ENCODE measurements at places on chromosomes 11 and 22.

GRCh38 chr11:14635546-14635945 is 8.1 kb upstream of the PDE3B start:
- DNase-seq: no peak

GRCh38 chr11:96758957-96759356 is 369.1 kb downstream of the JRKL start:
- DNase-seq: no peak

- DNase-seq: no peak
Observed at GRCh38 chr22:29747832-29748231, 19.0 kb downstream of the ZMAT5 start.

DNA sequence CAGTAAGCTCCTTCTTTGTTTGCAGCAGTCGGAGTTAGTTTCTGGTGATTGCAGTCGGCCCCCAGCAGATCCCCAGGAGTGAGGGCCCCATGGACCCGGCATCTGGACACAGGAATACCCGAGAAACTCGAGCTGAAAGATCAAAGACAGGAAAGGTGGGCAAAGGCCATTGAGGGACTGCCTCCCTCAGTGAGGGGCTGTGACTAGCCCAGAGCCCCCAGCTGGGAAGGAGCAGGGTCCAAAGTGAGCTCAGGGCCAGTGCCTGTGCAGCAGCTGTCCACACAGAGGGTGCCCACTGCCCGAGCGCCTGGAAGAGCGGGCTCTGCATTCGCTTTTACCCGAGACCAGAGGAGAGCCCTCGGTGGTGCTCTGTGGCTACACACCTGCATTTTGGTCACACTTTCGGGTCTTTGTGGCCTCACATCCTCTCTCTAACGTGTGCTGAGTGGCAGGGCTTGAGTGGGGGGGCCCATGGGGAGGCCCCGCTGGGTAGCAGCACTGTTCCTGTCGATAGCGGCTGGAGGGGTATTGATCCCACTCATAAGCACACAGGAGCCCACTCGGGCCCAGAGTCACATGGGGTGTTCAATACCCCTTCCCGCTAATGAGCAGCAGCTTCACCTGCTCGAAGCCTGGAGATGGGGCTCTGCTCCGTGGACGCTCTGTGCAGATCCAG is 532.9 kb downstream of the TBC1D22A start:
- no peak for DNase-seq

DNA sequence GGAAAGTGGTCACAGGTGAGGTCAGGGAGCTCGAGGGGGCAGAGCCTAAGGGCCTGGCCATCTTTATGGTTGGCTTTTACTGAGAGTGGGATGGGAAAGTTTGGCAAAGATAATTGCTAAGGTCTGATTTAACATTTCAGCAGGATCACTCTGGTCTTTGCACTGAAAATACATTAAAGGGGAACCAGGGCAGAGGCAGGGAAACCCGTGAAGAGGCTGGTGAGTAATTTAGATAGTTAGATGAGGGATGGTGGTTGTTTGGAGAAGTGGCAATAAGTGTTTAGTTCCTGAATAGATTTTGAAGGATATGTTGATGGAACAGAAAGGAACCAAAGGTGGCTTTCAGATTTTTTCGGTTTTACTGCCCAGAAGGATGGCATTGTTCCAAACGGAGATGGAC is 50.8 kb downstream of the SCN3B start:
- no peak for DNase-seq

DNA sequence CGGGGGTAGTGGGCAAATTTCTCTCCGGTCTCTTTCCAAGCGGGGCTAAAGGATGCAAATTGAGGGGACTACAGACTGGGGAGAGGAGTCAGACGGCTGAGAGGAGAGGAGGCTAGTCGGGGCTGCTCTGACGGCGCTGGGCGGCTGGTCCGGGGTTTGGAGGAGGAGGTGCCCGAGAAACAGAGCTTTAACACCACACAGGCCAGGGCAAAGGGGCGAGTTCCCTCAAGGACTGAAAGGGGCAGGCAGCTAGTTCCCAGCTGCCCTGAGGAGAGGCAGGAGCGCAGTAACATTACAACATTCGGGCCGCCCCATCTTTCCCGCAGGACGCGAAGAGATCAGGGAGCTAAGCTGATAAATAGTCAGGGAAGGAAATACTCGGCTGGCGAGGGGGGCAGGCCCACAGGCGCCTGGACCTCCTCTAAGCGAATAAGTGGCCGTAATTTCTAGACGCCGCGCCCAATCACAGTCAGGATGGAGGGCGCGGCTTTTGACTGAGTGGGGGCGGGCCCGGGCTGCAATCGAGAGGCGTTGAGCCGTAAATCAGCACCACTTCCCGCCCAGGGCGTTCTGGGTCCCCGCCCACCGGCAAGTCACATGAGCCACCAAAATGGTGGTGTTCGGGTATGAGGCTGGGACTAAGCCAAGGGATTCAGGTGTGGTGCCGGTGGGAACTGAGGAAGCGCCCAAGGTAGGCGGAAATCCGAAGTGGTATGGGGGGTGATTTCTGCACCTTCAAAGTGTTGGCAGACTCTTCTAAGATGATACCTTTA is at the start of gene TMEM126B:
TSS of gene TMEM126B (plus strand) at position 596 of the 773 bp plus-strand sequence. CDS start at position 611, 15 bp downstream.
- peak; percentile 95 for DNase-seq

GRCh38 chr22:31446208-31446607 is 43.4 kb downstream of the EIF4ENIF1 start:
- no peak for DNase-seq

- no peak for DNase-seq
Observed at GRCh38 chr11:134628426-134628825, 216.4 kb upstream of the B3GAT1 start.

Measured in stimulated activated CD8-positive, alpha-beta memory T cell treated with anti-CD3 and anti-CD28 coated beads, Interleukin-4, amount 100 ng/mL, for 4 hours (primary cell).